ENCODE measurements at places on chromosomes 4 and X.

DNA sequence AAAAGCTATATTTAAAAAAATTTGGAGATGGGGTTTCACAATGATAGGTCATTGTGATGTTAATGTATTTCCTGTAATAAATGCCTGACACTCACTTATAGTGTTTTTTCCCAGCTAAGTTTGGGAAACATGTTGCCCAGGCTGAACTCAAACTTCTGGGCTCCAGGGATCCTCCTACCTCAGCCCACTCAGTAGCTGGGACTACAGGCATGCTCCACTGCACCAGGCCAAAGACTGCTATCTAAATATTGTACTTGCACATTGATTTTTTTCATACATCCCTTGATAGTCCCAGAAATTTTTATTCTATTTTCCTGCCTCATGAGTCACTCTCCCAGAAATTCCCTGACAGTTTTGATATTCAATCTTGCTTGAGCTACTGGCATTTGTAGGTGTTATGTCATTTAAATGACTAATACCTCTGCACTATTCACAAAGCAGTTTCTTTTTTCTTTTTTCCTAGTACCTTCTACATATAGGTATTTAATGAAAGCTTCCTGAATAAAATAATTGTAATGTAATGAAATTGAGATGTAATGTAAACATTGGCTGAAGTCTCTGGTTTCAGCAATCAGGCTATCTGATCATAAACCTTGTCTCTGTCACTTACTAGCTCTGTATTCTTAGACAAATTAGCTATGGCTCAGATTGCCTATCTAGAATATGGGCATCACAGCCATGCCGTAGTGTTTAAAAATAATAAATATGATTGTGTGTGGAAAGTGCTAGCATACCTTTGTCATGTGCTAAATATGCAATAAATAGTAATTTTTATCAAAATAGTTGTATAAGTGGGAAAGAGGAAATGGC lies 1973.0 kb upstream of the AGA start:
- DNase-seq = no peak

GRCh38 chr4:57114973-57115372 lies 4.8 kb upstream of the IGFBP7 start:
- peak; percentile 47 for DNase-seq

DNA sequence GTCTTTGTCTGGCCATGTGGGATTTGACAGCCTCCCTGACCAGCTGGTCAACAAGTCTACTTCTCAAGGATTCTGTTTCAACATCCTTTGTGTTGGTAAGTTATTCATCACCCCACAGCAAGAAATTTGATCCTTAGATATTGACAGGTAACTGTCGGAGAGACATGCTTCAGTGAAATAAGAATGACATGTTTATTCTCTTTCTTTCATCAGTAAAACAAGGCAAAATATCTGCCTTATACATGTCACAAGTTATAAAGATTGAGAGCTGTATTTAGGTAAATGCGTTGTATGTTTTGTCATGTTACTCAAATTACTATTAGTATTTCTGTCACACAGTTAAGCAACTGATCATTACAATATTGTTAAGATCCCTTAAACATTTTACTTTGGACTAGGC lies 46.9 kb downstream of the SEPTIN11 start:
- no peak for DNase-seq

DNA sequence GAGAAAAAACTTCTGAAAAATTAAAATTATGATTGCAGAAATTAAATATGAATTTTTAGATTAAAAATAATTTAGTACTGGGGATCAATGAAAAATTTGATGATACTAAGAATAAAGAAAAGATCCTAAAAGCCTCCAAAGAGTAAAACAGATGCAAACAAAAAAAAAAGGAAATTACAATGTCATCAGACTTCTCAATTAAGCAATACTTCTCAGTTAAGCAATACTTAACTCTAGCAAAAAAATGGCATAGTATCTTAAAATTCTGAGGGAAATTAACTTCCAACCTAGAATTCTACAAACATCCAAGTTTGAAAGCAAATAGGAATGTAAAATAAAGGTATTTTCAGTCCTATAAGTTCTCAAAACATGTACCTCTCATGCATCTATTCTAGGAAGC lies 141.2 kb upstream of the INTU start:
- no peak for DNase-seq

DNA sequence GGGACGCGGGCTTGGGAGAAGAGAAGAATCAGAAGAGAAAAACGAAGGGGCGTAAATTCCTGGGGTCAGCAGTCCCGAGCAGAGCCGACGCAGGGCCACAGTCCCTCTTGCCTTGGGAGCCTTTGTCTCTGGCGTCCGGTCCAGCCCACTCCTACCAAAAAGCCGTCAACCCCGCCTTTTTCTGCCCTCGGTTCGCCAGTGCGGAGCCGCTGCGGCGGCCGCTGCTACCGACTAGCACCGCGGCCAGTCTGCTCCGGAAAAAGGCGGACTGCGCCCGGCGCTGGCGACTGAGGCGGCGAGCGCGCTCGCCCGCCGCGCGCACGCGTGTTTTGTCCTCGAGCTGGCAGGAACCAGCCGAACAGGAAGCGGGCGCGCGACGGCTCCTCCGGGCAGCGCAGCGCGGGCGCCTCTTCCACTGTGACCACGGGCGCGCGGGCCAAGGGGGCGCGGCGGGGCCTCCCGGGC lies 502 bp downstream of the HNRNPDL start:
- DNase-seq = peak; percentile 58

DNA sequence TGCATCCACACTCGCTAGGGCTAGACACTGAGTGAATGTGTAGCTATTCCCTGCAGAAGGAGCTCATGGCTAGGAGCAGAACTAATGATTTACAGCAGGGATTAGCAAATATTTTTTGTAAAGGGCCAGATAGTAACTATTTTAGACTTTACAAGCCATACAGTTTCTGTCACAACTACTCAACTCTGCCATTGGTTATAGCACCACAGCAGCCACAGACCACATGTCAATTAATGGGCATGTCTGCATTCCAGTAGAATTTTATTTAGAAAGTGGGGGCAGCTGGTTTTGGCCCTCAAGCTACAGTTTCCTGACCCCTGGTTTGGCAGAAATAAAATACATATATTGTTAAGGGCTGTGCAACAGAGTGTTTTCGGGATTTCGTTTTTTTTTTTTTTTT lies 192.6 kb downstream of the FRMPD4 start:
- DNase-seq = peak; percentile 11

DNA sequence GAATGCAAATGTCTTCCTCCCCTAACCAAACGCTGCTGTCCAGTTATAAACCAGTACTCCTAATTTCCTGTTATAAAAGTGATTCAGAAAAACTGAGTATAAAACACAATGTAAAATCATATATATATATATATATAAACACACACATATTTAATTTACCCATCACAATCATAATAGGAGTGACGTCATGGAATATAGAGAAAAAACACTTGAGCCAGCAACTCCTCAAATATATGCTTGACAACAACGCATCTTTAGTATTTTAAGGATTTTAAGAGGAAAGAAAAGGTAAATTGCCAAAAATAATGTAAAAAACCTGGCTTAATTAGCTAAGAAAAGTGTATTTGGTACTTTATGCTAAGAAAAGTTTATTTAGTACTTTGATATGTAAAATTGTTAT lies 2701.7 kb downstream of the PCDH7 start:
- DNase-seq = no peak

DNA sequence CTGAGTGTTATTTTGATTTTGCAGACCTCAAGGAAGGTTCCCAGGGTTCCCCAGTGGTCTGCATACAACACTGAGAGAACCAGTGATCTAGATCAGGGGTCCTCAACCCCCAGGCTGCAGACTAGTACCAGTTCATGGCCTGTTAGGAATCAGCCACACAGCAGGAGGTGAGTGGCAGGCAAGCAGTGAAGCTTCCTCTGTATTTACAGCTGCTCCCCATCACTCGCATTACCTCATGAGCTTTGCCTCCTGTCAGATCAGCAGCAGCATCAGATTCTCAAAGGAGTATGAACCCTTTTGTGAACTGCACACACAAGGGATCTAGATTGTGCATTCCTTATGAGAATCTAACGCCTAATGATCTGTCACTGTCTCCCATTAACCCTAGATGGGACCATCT lies 28.5 kb downstream of the EDNRA start:
- DNase-seq = no peak

GRCh38 chrX:5928224-5928623 lies 300.4 kb downstream of the NLGN4X start:
- DNase-seq = no peak

- no peak for DNase-seq
These were observed 69.0 kb downstream of the ATOH1 start for GRCh38 chr4:93897559-93897958.

DNA sequence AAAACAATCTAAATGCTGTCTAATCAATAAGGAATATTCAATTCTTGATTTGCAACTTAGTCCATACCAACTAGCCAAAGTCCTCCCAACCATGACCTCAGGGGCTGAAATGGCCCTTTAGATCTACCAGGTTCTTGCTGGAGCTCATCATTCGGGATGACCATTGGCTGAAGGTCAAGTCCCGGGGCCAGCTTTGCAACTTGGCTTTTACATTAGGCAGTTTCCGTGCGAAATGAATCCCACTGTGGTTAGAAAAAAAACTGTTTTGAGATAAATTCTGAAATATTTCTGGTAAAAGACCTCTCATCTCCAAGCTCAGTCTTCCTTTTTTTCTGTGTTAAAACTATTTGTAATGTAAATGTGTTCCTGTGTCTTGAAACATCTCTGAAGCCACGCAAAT lies 178.6 kb downstream of the TENM3 start:
- DNase-seq = no peak

- peak; percentile 3 for DNase-seq
These were observed 29.8 kb downstream of the DCAF8L2 start for GRCh38 chrX:27619975-27620374.

GRCh38 chr4:134754301-134755019 lies 552.9 kb upstream of the PABPC4L start:
- no peak for DNase-seq

GRCh38 chr4:6259886-6260285 lies 9.8 kb upstream of the WFS1 start:
- no peak for DNase-seq

- no peak for DNase-seq
These were observed 666.9 kb upstream of the INTU start for GRCh38 chr4:126965877-126966276.

DNA sequence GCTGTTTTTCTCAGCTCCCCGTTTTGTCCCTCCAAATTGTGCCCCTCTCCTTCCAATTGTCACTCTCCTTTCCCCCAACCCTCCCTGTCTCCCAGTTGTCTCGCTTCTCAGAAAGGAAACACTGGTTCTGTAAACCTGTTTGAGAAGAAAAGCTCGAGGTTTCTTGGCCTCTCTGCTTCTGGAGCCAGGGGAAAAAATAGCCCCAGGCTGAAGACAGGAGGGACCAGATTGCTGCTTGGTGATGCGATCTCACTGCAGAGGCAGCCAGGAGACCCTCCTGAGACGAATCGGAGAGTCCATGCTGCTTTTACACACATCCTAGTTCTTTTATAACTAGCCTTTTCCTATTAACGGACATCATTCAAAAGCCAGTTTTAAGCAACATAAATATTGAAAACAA lies 21.2 kb downstream of the TRIML1 start:
- no peak for DNase-seq

DNA sequence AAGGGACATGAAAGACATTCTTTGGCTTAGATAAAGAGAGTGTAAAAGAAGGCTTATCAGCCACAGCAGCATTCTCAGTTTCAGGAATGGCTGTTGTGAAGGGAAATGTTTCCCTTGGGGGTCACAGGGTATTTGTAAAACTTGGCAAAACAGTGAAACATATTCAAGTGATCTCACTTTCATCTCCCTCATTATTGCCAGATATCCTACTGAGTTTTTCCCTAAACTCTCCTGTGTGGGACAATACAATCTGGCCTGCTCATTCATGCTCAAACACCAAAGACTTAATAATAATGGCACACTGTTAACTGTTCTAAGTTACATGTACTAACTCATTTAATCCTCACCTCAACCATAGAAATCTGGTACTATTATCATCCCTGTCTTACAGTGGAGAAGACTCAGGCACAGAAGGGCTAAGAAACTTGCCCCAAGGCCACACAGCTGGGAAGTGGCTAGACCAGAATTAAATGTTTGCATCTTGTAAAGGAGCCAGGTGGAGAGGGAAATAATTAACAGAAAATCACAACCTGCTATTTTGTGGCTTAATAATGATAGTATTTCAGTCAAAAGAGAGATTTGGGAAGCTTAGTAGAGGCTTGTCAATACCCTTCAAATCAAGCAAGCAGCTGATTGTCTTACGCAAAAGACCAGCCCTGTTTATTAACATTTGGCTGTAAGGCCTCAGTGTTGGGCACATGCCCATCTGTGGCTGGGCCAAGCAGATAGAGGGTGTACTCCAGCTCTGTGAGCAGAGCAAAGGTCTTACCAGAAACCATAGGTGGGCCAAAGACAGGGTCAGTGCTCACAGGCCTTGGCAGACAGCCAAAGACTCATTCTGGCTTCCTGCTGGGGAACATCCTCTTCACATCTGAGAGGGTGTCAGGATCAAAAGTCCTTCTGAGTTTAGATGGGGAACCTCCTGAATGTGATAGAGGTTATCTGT lies 17.3 kb downstream of the SMPX start:
- no peak for DNase-seq

DNA sequence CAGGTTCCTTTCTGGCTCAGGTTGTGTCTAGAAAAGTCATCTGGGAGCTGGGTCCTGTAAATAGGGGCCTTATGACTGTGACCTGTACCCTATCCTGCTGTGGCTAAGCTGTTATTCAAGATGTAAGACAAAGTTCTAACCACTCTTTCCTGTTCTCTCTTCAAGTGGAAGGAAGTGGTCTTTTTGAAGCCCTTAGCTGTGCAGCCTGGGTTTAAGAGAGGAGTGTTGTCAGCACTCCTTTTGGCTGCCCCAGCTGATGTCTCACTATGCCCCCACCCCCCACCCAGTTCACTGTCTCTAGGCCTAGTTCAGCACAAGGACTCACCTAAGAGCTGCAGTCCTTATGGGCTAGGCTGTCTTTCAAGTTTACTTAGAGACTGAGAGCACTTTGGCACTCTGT lies 1069.5 kb downstream of the FAM133A start:
- DNase-seq = no peak

DNA sequence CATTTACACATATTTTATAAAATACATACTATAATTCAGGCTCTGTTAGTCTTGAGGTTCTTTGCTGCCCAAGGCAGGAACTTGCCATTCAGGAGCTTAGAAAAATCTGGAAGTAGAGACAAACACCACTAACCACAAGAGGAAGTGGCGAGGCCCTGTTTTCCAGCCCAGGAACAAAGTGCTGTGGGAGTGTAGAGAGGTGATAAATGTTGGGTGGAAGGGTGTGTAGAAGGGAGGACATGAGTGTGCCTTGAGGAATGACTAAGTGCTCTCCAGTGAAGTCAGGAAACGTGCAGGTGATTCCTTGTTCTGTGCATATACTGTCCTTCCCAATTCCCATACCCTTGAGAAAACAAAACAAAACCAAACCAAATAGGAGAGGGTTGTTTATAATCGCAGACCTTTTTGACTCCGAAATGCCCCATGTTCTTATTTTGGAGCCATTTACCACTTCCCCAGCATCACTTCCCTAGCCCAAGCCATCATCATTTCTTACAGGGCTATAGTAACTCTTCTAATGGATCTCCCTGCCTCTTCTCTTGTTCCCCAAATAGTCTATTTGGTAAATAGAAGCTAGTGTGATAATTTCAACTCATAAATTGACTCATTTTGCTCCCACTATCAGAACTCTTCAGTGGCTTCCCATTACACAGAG lies 83.2 kb downstream of the GPAT3 start:
- DNase-seq = peak; percentile 28

- no peak for DNase-seq
These were observed 83.0 kb downstream of the SYTL5 start for GRCh38 chrX:38089173-38089982.
